ENCODE measurements at places on chromosomes 3 and 15. TPM values are rescaled to one million over a fixed set of nuclear protein-coding genes. Genes with fewer than 3 reads are reported as not detected.

Gene COX17
- total RNA-seq, result 37.3 TPM

Gene PLCB2
- total RNA-seq, result 1.4 TPM

Gene ALS2CL
- total RNA-seq, result 57.3 TPM

Gene CCDC174
- 9.8 TPM for total RNA-seq

Gene NR2E3
- not detected for total RNA-seq

Gene RTP3
- total RNA-seq, result not detected

Gene SHC4
- total RNA-seq, result 0.37 TPM

Gene ARGFX
- total RNA-seq, result not detected

Gene CAMK1
- total RNA-seq, result 9.5 TPM

Gene UMPS
- 31.2 TPM for total RNA-seq

Gene SNTN
- not detected for total RNA-seq

All from airway epithelial cell (primary cell).